DMS 273 treated with DMSO at 0.1 percent for 48 hours (cell line): ENCODE measurements at places on chromosomes 3 and 15.
A peak's percentile ranks its signal among the peaks of the same experiment; 100 is the strongest.

DNA sequence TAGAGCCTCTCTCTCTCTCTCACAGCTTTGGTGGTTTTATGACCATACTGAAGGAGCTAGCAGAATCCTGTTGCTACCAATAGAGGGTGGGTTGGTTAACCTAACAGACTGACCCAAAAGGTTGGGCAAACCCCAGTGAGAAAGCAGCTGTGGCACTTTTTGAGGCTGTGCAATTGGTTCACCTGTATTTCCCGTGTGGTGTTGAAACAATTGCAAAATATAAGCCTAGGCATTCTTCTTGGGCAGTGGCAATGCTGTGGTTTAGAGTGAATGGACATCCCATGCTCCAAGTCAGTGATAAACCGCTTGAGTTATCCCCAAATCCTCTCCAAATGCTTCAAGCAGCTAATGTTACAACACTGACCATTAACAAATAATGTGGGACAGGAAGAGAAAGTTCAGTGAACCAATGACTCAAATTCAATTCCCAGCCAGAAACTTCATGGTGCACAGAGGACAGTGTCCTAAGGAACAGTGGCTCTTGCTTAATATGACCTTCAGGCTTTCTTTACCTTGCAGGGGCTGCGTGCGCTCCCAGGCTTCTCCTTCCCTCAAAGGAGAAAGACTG, 261.9 kb upstream of the ICE2 start:
- no peak for DNase-seq

DNA sequence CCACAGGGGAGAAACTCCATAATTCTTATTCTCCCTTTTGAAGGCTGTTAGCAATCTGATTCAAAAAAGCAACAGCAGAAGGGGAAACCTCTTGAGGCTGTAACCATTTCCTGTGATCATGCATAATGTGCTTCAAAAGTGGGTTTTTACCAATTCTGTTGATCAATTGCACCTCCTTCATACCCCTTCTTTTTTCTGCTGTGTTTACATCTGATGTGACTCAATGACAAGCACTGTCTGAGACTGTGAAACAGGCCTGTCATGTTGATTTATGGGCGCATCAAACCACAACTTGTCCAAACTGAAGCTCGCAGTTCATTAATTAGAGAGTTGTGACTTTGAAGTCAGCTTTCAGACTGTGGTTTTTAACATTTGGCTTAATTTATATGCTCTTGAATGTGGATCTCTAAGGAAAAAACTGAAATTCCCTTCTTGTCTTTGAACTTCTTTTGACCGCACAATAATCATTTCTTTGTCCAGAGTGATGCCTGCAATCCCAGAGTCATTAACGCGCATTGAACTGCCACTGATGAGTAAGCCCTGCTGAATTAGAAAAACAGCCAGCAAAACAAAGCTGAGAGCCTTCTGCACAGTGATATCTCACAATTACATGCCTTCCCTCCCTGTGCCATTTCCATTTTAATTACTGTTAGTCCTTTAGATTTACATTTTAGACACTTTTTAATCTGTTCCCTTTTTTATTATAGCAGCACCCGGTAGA, 532.8 kb downstream of the FOXP1 start:
- DNase-seq, result no peak

- DNase-seq, result no peak
These were observed 598.3 kb upstream of the BCHE start for GRCh38 chr3:166435469-166436057.

GRCh38 chr3:10404876-10405275, 84.0 kb upstream of the SEC13 start:
- DNase-seq, result no peak

DNA sequence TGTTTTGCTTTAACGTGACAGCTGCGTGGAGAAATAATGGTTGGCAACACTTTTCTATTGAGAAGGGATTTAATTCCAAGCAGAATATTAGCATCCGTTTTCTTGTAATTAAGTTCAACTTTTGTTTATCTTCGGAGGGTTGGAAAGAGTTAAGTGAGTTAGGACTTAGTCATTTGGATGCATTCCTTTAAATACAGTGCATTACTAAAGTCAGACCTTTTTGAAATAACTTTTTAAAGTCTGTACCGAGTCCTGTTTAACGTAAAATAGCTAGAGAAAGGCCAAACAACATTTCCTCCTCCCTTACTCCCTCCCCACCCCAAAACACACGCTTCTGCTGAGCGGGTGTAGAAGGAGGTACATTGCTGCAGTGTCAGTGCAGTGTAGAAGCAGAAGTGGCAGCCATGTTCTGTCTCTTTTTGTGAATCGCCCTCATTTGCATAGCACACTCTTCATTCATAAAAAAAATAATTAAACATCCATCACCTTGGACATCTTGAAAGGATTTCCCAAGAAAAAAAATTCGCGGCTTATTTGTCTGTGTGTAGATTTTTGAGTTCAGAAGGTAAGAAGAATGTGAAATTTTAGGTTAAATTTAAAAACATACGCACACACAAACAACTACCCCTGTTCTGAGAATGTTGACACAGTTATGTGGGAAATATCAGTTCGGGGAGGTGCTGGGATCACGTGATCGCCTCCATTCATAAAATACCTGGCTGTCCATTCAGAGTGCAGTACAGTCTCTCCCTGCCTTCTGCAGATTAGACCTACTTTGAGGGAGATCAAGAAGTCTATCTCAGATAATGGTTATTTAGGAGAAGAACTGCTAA, 1.6 kb downstream of the SPRED1 start:
- DNase-seq, result peak; percentile 37

- no peak for DNase-seq
These were observed 13.0 kb downstream of the SLC9A9 start for GRCh38 chr3:143835312-143835711.

GRCh38 chr3:177300039-177300833, 103.0 kb upstream of the TBL1XR1 start:
- no peak for DNase-seq

DNA sequence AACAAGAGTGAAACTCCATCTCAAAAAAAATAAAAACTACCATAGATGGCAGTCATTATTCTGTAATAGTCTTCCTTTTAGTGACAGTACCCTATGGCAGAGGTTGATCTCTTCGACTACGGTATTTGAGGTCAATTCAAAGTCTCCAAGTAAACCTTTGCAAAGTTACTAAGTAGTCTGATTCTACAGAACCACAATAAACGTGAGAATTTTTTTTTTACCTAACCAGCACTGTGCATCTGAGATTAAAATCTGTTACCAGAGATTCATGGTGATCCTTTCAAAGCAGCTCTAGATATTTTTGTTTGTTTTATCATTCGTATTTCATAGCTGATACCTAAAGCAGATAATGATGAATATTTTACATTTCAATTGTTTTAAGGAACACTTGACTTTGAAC, 86.6 kb upstream of the CHD2 start:
- DNase-seq, result no peak

- no peak for DNase-seq
These were observed 90.4 kb downstream of the NUP210 start for GRCh38 chr3:13329746-13330145.

- no peak for DNase-seq
These were observed 2.0 kb upstream of the TM6SF1 start for GRCh38 chr15:83105440-83105839.

GRCh38 chr3:39147711-39148434, 5.5 kb downstream of the CSRNP1 start:
- no peak for DNase-seq

DNA sequence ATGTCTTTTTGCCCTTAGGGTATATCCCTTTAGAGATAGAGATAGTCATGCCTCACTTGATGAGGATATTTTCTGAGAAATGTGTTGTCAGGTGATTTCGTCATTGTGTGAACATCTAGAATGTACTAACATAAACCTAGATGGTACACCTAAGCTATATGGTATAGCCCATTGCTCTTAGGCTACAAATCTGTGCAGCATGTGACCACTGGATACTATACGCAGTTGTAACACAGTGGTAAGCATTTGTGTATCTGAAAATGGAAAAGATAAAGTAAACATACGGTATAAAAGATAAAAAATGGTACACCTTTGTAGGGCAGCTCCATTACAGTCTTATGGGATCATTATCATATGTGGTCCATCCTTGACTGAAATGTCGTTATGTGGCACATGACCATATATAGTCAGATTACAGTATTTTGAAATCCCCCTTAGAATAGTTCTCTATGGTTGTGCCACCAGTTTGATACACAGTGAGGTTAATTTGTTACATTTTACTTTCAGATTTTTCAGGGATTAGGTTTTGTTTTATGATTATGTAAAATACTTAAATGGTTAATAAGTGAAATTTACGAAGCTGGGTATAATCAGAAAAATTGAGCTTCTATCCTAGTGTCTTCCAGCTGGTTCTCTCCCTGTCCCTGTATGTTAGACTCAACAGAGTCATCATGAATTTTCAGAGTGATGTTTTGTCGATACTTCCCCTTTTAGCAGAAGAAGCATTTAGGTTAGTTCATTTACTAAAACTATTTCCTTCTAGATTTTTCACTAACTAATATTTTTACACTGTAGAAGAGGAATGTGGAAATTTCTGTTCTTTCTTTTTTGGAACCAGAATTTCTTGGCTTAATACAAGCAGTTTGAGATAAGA, 12.8 kb downstream of the SETD5 start:
- no peak for DNase-seq

- no peak for DNase-seq
These were observed 40.2 kb upstream of the CRTC3 start for GRCh38 chr15:90489514-90489913.

GRCh38 chr15:44535523-44536301, 1.2 kb upstream of the EIF3J start:
- DNase-seq, result no peak

DNA sequence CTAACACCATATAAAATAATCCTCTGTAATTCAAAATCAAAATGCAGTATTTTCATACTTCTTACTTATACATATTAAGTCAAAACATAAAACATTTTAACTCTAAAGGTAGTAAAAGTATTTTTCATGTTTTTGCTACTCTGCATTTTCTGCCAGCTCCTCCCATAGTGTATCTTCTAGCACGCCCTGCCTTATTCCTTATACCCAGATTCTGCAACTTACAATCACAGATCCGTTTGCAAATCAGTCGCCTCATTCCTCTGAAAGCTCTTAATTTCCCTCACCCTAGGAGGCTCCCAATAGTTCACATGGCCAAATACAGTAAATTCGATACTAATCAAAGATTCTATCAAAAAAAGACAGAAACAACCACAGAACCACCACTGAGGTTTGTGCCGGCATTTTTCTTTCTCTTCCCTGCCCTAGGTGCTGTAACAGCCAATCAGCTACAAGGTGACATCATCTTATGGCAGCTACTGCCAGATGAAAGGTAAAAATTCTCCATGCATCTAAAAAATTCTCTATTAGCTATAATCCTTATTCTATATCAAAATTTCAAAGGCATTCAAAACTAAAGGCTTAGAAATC, 72.9 kb downstream of the CLASP2 start:
- DNase-seq, result no peak

- DNase-seq, result no peak
These were observed 39.8 kb downstream of the LRRC49 start for GRCh38 chr15:70932397-70932796.

DNA sequence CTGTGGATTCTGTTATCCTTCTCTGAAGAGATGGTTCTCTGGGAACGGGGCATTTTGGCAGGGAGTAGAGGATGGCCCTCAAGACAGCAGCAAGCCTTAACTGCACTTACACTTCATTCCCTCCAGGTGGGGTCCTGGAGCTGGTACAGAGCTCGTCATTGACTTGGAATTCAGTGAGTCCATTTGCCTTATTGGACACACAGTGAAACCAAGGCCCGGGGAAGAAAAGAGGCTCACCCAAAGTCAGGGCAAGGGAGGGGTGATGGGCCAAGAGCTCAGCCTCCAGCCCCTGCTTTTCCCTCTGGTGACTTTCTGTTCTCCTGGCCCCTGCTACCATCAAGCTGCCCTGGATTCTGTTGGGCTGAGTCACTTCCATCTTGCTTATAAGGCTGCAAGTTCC, 125.6 kb downstream of the ETFA start:
- DNase-seq, result no peak

DNA sequence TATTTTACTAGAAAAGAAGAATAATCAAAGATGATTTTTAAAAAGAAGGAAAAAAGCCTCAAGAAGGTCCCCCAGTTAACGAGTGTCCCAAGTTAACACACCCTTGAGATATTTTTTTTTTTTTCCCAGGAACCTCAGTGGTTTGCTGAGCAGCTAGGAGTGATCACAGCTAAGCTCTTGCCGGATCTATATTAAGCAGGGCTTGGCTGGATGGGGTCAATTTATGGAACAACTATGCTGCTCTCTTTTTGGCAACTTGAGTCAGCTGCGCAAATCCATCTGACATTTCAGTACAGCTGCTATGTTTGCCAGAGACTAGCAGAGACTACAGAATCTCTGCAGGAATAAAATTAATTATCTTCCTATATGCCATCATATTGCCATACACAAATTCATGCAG, at the start of gene LMOD3:
Gene LMOD3, minus strand, starts transcription at position 193 of the 400 bp plus-strand sequence. CDS start 209 bp downstream, outside the sequence.
- no peak for DNase-seq

DNA sequence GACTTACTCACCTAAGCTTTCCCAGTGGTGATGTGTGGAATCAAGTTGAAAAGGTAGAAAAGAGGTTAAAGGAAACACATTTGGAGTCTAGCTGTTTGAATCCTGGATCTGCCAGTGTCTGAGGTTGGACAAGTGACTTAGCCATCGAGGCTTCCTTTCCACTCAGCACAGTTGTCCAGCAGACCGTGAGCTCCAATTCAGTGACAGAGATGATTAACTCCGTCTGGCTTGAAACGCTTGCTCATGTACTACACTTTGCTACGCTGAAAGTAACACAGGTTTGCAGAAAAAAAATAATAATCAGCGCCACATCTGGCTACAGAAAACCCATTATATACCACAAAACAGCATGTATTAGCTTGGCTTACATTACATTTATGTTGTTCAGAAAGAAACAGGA, 364.9 kb upstream of the MCTP2 start:
- DNase-seq, result no peak

DNA sequence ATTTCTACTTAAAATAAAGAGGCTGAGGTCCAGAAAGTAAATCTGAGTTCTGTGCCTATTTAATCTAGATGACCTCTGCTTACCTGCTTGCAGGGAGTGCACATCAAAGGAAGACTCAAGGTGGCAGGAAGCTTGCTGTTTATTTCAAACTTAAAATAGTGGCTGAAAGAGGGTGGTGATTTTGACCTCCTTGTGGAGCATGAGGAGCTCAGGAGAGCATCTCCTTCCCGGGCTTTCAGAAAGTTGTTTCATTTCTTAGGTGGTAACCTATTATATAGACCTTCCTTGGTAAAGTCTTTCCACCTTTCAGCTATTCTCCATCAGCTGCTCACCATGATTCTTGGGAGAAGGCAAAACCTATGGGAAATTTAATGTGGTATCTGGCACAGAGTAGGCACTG, 494 bp downstream of the GCSAM start:
- DNase-seq, result no peak

GRCh38 chr3:187804745-187805121, 59.5 kb upstream of the BCL6 start:
- DNase-seq, result no peak

GRCh38 chr3:61681636-61682035, 120.3 kb downstream of the PTPRG start:
- DNase-seq, result no peak

GRCh38 chr15:64461721-64462162, 1.4 kb downstream of the ZNF609 start:
- no peak for DNase-seq

DNA sequence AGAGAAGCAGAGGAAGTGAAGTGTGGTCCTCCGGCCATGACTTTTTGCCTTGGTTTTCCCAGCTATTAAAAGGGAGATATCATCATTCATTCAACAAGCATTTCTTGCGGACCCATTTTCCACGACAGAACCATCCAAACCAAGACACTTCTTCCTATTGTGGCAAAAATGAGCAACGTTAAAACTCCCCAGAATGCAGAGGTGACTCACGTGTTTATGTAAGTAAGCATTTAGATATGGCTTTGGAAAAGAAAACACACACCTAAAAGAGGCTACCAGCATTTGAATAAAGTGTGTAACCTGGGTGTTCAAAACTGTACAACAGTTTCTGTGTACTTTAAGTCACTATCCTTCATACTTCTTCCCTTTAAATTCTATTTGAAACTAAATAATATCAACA, 181.3 kb downstream of the RORA start:
- DNase-seq, result no peak
